Femur (tissue), 1 donor: ENCODE measurements at places on chromosomes 12 and 14.

GRCh38 chr12:18700271-18700670 is 37.5 kb downstream of the PLCZ1 start:
- DNase-seq, result no peak

- DNase-seq, result no peak
Observed at GRCh38 chr14:55813630-55814029, 233.6 kb downstream of the KTN1 start.

DNA sequence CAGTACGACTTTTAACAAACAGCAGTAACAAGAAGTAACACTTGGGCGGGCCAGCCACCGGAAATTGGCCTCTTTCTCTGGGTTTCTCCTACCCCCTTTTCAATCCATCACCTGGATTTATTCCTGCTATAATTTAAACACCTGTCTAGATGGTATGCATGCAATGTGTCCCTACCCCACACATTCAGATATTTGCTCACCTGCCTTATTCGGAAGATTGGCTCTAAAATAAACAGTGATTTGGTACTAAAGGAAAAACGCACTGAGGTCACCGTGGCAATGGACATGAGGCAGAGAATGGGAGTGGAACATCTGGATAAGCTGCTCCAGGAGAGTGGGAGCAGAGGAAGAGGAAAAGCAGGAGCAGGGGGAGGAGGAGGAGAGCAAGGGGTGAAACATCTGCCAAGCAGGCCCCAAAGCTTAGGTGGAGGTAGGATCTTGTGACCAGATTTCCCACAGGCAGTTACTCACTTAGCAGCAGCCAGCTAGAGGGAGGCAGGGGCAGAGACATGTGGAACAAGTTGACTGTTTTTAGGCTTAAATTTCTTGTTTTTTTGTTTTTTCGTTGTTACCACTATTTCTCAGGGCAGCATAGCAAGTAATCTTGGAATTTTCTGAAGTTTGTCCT is 150.9 kb downstream of the TTLL5 start:
- DNase-seq, result no peak

DNA sequence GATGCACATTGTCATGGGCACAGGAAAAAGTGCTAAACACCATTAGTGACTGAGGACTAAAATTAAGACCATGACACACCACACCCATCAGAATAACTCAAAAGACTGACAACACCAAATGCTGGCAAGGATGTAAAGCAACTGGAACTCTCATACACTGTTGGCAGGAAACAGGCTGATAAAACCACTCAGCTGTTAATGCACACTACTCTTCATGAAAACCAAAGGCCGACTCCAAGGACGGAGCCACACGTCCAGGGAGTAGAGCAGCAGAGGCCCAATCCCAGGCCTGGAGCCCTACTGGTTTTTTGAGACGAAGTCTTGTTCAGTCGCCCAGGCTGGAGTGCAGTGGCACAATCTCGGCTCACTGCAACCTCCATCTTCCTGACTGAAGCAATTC is 6.4 kb downstream of the RAD52 start:
- peak; percentile 49 for DNase-seq

DNA sequence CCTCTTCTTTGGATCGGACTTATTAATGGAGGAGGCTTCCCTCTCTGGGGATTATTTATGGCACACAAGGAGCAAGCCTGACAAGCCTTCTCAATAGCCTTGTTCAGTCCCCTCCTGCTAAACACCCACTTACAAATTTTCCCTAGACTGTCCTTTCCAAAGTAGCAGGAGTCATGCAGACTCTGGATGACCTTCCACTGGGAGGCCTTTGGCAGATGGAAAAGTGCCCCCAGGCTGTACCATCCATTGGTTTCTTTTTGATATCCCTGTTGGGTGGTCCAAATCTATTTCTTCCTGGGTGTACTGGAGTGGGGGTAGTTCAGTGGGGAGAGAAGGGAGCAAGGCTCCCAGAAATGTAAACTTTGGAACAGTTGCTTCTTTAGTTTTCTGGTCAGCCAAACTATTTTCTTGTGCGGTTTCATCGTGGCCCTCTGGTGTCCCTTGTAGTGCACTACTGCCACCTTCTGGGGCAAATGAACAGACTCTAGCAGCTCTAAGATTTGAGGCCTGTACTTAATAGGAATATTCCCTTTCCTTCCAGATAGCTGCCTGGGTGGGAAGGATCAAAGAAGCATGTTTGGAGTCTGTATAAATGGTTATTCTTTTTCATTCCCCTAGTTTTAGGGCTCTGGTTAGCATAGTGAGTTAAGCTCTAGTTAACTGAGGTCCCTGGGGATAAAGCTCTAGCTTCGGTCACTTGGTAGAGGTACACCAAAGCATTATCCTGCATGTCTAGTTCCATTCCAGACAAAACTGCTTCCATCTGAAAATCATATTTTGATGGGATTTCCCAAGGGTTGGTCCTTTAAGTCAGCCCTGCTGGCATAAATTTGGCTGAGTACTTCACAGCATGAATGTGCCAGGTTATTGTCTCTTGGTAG is 409.5 kb downstream of the SLC6A15 start:
- DNase-seq, result peak; percentile 54

- no peak for DNase-seq
Observed at GRCh38 chr14:26255213-26255612, 342.6 kb downstream of the NOVA1 start.

- no peak for DNase-seq
Observed at GRCh38 chr12:77054851-77055250, 10.5 kb downstream of the E2F7 start.

DNA sequence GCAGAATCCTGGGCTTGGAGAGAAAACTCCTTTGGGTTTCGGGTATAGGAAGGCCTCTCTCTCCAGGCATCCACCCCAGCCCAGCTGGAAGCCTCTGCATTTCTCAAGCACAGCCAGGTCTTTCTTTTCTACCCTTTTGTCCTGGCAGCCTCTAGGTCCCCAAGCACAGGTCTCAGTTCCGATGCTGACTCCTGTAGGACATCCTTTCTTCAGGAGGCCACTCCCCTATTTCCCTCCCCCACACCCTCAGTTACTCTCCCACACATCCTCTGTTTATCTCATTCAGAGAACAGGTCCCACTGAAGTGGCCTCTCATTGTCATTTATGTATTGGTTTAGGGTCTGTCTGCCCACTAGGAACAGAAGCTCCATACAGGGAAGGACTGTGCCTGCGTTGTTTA is 352.6 kb downstream of the VRK1 start:
- DNase-seq, result no peak

- DNase-seq, result no peak
Observed at GRCh38 chr14:99579903-99580571, 24.0 kb downstream of the CCDC85C start.

DNA sequence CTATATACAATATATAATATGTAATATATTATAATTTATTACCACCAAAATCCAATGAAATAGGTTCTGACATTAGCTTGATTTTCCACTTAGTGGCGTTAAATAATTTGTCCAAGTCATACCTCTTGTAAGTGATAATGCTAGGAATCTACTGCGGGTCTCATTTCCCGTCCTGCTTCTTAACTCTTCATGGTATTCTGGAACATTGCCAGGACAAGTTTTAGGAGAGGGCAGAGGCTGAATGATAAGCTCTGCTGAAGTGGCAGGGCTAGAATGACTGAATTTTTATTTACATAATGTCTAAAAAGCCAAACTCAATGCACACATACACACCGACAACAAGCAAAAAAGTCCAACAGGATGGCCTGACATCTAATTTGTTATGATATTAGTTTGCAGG is 70.4 kb upstream of the PTPRQ start:
- no peak for DNase-seq

DNA sequence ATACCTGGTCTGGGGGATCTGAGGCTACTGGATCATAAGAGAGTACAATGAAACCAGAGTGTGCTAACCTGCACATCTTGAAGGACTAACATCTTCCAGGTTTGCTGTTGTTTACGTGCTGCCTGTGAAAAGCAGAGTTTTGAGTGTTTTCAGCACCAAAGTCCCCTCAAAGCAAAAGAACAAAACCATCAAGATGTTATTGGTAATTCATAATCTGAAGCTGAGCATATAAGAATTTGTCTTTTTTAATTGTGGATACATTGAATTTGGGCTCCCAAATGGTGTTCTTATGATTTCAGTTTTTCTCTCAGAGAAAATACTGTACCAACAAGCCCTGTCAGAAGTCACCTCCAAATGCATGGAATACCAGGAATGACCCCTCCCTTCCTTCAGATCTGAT is 110.2 kb downstream of the BTG1 start:
- no peak for DNase-seq

- no peak for DNase-seq
Observed at GRCh38 chr14:79337761-79338160, 873.5 kb downstream of the DIO2 start.

GRCh38 chr12:55631733-55632132 is 5.0 kb upstream of the OR10P1 start:
- DNase-seq, result no peak

DNA sequence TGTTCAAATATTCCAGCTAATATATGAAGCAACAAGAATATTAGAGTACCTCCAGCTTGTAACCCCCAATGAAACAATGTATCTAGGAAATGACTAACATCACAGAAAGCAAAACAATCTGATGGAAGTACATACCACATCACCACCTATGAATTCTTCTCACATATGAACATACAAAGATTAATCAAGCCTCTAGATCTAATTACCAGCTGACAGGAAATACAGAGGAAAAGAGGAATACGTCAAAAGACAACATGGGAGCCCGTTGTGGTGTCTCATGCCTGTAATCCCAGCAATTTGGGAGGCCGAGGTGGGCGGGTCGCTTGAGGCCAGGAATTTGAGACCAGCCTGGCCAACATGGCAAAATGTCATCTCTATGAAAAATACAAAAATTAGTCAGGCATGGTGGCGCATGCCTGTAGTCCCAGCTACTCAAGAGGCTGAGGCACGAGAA is 7.5 kb downstream of the NEDD8 start:
- no peak for DNase-seq

- DNase-seq, result peak; percentile 39
Observed at GRCh38 chr12:94779485-94779884, 129.1 kb upstream of the TMCC3 start.

GRCh38 chr14:73816393-73816816 is 35.2 kb upstream of the PTGR2 start:
- DNase-seq, result no peak

DNA sequence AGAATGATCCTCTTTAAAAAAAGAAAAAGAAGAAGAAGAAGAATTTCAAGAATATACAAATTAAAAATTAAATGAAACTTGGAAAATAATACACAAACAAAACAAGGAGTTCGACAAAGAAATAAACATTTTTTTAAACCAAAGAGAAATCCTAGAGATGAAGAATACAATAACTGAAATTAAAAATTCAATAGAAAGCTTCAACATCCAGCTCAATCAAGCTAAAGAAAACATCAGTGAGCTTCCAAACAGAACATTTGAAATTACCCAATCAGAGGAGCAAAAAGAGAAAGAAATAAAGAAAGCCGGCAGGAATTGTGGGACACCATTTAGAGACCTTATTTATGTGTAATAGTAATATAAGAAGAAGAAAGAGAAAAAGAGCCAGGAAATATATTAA is 37.2 kb upstream of the RHOJ start:
- DNase-seq, result no peak

DNA sequence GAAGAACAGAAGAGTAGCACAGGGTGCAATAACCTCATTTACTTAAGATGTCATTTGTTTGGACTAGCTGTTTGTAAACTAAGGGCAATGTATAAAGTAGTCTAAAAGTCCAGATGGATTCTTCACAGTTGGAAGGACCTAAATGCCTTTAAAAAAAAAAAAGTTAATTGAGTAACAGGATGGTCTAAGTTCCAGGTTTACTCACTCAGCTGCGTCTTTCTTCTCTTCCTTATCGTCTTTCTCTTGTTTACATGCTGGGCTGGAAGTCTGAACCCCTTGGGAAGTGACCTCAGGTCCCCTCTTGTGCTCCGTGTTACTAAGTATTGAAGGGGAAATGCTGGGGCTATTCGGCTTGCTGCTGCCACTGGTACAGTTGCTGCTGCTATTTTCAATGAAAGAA is 82.5 kb downstream of the SH2B3 start:
- DNase-seq, result no peak

DNA sequence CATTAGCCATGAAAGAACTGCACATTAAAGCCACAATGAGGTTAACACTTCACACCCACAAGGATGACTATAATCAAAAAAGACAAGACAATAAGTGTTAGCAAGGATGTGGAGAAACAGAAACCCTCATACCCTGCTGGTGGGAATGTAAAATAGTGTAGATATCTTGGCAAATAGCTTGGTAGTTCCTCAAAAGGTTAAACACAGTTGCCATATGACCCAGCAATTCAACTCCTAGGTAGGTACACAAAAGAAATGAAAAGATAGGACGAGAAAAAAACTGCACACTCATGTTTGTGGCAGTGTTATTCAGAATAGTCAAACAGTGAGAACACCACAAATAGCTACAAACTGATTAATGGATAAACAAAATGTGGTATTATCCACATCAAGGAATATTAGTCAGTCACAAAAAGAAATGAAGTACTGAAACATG is 93.5 kb downstream of the ATXN2 start:
- DNase-seq, result no peak

- DNase-seq, result no peak
Observed at GRCh38 chr12:85626001-85626783, 210.0 kb downstream of the RASSF9 start.

DNA sequence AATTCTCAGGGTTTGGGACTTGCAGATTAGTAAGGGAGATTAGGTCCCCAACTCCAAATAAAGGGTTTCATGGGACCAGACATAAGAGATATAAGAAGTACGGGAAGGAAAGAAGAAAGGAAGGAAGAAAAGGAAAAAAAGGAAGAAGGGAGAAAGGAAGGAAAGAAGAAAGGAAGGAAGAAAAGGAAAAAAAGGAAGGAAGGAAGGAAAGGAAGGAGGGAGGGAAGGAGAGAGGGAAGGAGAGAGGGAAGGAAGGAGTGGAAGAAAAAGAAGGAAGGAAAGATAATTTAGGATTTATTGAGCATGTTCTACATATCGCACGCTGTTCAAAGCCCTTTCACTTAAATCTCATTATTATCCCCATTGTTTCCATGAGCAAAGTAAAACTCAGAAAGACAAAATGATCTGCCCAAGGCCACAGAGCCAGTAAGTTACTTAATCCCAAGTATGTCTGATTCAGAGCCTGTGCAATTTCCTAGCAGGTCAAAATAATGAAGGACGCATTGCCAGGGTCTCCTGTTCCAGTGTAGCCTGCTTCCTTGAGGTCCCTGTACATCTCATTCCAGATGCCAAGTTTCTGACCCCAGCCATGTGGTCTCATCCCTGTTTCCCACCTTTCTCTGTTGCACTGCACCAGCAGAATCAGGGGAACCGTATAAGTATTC is 3.9 kb upstream of the HDAC7 start:
- no peak for DNase-seq
